ENCODE measurements at places on chromosomes 13 and 19.

- no peak for DNase-seq
Observed at GRCh38 chr13:52925251-52925650, 76.8 kb upstream of the PCDH8 start.

GRCh38 chr13:110813646-110814624 is 100.4 kb downstream of the ING1 start:
- DNase-seq, result no peak

DNA sequence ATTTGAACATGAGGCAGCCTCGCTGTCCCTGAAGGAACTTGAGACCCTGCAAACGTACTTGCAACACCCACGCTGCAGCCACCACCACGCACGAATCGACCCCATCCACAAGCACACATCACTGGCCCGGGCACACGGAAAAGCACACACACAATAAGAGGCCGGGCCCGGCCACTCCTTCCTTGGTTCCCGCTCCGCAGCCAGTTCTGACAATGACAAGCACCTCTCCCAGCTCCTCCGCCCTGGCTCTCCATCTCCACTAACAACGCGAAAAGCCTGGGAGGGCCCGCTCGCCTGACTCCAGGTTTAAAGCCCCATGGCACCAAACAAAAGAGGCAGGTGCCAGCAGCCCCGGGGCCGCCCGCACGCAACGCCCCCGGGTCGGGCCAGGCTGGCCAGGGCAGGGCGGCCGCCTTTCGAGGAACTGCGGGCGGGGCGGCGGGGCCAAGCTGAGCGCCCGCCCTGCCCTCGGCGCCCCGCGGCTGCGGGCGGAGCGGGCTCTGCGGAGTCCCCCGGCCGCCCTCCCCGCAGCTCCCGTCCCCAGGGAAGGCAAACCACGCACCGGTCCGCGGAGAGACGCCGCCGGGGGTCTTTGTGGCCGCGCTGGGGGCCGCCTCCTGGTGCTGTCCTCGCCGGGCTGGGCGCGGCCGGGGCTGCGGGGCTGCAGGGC is 495 bp downstream of the DCLK1 start:
- no peak for DNase-seq

DNA sequence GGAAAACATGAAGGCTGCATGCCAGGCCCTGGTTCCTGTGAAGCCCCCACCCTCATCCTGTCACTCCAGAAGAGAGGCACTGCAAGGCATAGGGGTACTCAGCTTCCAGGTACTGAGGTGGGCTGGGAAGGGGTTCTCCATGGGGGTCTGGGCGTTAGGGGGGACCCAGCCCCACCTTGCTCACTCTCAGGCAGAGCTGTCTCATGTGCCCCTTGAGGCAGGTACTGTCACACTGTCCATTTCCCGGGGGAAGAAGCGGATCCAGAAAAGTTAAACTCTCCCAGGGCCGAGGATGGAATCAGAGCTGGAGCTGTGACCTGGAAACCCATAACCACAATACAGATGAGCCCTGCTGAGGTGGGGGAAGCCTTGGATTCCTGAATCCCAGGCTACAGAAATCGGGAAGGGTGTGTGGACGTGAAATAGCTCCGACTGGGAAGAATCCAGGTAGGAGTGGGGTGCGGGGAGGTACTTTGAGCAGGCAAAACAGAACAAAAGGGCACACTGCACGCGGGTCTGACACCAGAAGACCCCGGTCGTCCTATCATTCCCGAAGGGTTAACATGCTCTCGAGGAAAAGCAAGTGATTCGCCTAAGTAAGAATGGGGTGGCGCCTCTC is 540 bp upstream of the USE1 start:
- DNase-seq, result no peak

DNA sequence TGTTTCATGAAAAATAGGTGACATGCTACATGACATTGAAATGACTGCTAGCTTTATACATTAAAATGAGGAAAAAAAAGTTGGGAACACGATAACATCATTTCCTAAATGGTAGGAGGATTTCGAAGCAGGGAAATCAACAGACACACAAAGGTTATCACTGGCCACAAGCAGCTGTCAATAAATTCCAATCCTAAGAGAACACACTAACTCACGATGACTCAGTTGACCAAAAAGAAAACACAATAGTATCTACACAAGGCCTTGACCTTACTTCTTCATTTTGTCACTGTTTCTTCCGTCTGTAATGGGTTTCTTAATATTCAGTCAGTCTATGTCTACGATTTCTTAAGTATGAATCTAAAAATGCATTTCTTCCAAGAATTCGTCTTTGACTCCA is 36.5 kb downstream of the STARD13 start:
- no peak for DNase-seq

DNA sequence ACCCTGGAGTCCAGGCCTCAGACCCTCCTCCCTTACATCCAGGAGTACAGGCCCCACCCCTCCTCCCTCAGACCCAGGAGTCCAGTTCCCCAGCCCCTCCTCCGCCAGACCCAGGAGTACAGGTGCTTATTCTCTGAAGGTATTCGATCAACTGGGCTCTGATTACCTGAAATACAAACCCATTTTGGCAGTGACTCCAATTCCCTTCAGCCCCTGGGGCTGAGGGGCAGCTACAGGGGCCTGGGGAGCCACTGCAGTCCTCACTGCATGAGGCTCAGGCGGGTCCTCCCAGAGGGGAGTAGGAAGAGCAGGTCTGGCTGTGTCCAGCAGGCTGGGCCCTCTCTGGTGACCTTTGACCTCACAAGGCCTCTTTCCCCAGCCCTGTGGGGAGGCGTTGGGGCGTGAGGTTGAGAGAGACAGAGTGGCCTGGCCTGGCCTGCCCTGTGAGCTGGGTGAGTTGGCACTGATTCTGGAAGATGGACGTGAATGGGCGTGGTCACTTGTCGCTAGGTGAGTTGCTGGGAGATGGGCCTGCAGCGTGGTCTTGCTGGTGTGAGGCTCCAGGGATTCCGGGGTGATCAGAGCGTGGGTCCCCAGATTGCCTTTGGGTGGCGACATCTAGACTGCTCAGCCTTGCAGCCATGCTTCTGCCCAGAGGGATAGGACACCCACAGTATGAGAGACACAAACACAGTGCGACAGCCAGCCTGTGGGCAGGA is 3.1 kb downstream of the BCAT2 start:
- no peak for DNase-seq

DNA sequence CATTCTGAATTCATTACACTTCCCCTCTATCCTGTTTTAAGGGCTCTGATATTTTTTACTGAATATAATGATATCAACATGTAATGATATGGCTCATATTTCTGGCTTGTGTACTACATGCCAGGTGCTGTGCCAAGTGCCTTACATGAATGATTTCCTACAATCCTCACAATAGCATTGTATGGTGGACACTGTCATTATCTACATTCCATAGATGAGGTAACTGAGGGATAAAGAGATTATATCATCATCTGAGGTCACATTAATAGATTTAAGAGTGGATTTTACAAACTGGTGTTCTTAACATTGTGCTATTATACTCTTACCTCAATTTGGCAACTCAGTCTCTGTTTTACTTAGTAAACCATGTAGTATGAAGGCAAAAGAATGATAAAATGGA is 502.0 kb downstream of the LIG4 start:
- DNase-seq, result no peak

DNA sequence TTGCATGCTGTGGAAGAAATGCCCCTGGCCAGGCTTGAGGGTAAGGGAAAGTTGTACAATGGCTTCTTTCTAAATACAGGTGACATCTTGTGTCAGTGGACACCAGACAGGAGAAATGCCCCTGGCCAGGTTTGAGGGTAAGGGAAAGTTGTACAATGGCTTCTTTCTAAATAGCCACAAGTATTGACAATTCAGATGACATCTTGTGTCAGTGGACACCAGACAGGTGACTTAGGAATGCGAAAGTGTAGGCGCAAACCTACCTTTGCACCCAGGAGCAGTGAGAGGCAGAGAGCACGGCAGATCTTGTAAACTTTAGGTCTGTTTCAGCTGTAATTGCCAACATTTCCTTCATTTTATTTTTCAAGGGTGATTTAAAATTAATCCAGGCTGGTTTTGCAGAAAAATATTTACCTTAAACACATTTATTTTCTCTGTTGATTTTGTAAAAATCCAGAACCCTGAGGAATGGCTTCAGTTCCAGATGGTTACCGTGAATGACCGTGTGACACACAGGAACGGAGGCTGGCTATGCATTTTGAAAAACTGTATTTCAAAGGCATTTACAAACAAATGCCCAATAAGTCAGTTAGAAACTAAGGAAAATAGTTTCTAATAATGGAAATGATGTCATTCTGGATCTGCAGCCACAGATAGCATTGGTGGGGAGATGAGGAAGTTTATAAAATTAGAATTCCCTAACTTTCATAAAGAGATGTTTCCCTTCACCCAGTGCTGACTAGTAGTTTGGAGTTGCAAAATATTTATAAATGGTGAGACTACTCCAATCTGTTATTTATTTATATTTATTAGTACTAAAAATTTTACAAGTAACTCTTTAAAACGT is 34.9 kb downstream of the TNFSF13B start:
- no peak for DNase-seq

DNA sequence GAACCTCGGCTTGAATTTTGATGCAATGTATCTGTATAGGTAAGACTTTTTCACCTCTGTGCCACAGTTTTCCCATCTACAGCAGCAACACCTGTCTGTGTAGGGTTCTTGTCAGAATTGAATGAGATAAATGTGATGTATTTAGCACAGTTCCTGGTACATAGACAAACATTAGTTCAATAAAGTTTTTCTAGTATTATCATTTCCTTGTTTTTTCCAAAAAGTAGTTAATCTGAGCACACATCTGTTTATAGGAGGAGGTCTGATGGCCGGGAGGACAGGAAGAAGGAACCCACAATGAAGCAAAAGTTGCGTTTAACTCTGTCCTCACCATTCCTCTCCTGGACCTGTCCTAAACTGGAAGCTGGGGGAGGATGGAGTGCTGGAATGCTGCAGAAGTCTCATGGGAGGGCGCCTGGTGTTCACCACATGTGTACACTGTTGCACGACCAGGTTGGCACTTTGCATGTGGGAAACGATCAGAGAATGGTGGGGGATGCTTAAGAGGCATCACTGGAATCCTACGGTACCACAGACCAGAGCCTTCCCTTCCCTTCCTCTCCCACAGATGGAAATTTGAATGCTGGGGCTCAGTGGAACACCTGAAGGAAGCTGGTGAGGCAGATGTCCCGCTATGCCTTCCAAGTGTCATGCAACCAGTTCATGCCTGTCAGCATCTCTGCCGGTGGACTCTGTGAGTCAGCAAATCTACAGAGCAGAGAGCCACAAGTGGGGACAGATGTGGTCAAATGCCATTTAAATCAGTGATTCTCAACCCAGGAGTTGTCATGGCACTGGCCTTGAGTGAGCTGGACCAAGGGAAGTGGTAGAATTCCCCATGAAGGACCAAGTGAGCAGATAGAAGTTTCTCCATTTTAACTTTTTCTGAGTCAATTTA is 315.6 kb downstream of the DLEU7 start:
- no peak for DNase-seq

DNA sequence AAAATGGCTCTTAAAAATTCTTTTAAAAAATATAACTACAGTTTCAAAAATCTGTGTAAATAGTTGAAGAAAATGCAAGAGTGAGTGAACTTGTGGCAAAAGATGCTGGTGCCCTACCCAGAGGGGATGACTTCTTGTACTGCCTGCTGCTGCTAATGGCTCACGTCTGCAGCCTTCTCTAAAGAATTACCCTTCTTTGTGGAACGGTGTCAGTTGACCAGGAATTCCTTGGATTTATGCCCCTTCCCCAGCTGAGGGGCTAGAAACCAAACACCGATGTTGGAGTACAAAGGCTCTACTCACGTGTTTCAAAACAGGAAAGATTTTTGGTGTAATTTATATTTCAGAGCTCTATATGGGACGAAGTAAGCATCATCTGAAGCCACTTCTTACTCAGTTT is 1582.8 kb downstream of the OLFM4 start:
- no peak for DNase-seq

DNA sequence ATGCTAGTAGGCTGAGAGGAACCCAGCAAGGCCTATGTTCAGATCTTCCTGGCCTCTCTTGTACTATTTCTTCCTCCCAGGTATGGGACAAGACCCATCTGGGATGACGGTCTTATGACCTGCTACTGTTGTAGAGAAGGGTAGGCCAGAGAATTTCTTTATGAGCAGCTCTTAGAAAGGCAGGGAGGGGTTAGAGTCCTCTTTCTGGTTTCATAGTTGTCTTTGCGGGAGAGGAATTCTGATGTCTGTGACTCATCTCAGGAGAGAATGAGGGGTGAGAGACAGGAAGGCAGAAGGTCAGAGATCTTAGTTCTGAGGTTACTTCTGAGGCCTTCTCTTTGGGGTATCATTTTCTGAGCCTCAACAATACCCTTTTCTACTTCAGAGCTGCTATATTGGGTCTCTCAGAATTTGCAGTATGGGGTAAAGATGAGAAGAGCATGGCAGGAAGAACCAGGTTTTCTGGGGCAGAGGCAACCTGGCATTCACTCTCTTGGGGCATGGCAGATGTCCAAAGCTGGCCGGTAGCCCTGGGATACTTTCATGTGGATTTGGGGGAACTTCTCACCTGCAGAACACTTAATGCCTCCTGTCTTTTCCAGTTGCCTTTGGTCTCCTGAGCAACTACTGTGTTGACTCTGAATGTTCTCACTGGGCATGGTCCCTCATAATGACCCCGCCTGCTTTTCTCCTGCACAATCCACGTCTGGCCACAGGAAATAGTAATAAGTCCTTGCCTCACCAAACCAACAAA is 154.4 kb downstream of the GGACT start:
- peak; percentile 66 for DNase-seq

DNA sequence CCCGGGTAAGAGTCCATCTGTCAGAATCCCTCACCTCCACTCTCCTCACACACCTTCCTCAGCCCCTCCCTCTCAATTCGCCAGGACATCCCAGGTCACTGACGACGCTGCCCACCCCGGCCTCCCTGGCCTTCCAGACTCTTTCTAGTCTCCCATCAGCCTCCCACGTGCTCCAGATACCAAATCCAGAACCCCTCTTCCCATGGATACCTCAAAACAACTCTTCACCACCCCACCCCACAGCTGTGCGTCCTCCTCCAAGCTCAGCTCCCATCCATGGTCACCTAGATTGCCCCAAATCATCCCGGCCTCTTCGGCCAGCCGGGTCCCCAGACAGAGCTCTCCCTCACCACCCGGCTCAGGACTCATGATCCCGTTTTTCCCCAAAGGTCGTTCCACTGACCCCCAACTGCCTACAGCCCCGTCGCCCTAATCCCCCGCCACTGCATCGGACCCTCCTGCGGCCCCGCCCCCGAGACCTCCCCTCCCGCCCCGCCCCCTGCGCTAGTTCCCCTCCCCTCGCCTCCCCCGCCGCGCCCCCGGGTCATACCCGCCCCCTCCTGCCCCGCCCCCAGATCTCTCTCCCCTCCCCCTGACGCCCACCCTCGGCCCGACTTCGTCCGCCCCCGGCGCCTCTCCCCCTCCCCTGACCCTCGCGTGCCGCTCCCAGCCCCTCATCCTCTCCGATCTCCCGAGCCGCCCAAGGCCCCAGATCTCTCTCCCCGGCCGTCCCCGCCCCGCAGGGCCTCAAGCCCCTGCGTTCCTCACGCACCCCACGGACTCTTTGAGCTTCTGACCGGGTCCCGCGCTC is 546 bp downstream of the UBXN6 start:
- no peak for DNase-seq

DNA sequence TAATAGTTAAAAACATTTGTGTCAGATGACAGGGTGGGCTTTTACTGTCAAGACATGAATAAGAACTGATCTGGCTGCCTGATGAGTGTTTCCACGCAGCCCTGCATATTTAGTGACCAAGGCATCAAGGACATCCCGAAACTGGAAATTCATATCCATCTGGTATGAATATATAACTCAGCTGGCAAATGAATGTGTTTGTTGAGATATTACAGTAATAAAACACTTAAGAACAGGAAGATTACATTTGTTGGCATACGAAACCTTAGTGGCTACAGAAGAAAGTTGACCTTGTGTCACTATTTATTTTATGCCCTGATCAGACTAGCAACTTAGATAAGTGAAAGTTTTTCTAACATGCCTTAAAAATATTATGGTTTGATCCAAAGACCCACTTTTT is 32.8 kb downstream of the RAP2A start:
- DNase-seq, result no peak

- no peak for DNase-seq
Observed at GRCh38 chr19:3335431-3336350, 30.7 kb upstream of the NFIC start.

Data from epithelial cell of proximal tubule (primary cell).